ENCODE measurements at places on chromosomes 5 and 9. TPM values are rescaled to one million over a fixed set of nuclear protein-coding genes. Genes with fewer than 3 reads are reported as not detected.

The AHRR gene
- 2.0 TPM for total RNA-seq

The PCDHGB3 gene
- total RNA-seq: 6.3 TPM

DNA sequence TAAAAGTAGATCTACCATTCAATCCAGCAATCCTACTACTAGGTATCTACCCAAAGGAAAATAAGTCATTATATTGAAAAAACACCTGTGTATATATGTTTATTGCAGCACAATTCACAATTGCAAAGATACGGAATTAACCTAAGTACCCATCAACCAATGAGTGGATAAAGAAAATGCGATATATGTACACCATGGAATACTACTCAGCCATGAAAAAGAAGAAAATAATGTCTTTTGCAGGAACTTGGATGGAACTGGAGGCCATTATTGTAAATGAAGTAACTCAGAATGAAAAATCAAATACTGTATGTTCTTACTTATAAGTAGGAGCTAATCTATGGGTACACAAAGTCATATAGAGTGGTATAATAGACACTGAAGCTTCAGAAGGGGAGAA, 63.4 kb upstream of the PITX1 start:
- DNase-seq: no peak

DNA sequence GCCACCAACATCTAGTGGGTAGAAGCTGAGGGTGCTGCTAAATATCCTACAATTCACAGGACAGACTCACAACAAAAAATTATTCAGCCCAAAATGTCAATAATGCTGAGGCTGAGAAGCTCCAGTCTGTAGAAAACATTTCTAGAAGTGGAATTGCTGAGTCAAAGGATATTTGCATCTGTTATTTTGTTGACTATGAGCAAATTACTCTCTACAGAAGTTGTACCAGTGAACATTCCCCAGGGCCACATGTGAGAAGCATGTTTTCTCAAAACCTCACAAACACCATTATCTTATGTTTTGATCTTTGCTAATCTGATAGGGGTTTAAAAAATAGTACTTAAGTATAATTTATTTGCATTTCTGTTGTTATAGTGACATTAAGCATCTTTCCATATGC, 15.4 kb downstream of the ITK start:
- DNase-seq: no peak

The SHISAL2B gene
- total RNA-seq: not detected

- DNase-seq: no peak
Observed at GRCh38 chr5:94407023-94407422, 211.4 kb downstream of the KIAA0825 start.

GRCh38 chr9:18463991-18464390, 10.0 kb upstream of the ADAMTSL1 start:
- no peak for DNase-seq

DNA sequence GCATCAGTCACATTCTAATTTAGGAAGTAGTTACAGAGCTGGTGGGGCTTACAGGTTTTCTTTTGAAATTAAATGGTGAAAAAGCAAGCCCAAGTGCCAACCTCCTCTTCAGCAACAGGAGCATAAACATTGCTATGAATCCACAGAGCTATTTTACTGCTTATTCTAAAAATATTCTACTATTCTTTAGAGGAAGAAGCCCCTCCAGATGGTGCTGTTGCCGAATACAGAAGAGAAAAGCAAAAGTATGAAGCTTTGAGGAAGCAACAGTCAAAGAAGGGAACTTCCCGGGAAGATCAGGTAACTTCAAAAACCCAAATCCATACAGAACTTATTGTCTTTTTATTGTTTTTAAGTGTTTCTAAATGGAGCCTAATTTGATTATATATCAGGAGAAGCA, 202.8 kb downstream of the CWC27 start:
- no peak for DNase-seq

- DNase-seq: no peak
Observed at GRCh38 chr5:103573411-103573810, 10.8 kb upstream of the NUDT12 start.

The SPZ1 gene
- total RNA-seq: not detected

- no peak for DNase-seq
Observed at GRCh38 chr5:56037531-56038010, 42.8 kb upstream of the IL6ST start.

DNA sequence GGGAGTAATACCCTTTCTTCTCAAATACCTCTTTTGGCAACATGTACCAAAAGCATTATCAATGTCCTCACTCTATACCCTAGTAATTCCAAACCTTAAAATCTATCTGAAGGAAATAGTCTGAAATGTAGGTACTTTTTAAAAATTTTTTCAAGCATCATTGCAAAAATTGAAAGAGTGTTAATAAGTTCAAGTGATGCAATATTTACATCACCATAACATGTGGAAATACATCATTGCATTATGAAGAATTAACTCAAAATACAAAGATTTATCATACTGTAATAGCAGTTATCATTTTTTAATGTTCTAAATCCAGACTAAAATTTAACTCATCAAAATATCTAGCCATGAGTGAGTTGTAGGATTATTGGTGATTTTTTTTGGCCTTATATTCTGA, 123.1 kb downstream of the DENND1A start:
- DNase-seq: no peak

The SPAG8 gene
- total RNA-seq: 0.84 TPM

DNA sequence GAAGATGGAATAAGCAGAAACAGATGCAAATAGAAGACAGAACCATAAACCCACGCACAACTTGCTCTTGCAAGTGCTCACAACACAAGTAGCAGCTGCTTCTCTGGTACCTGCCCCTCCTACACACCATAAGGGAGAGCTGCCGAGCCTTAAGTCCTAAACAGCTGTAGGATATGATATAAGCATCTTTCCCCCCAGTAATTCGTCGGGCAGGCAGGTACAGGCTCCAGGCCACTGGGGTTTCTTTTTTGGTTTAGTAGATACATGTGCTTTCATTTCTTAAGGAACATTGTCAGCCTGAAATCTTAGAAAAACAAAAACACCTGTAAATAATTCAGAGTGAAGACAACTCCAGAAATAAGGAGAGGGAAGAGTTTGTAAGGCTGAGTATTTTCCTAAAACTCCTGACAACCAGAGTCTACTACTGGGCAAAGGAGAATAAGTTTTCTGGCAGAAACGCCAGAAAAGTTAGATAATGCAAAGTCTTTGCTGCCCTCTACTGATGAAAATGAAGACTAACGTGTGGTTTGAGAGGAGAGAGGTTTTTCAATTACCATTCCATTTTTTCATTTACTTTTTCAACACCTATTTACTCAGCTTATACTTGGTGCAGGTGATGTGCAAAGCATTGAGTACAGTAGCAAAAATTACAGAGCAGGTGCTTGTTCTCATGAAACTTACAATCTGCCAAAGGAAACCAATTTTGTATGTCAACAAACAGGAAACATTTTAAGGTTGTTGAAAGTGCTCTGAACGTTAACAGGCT, 20.1 kb upstream of the TCERG1 start:
- no peak for DNase-seq

Data from mucosa of descending colon (tissue), 3 donors.